ENCODE measurements at places on chromosomes 2 and 18.

GRCh38 chr2:179991344-179991743, 15.8 kb downstream of the CWC22 start:
- no peak for DNase-seq

GRCh38 chr2:145495590-145495989, 975.7 kb upstream of the ZEB2 start:
- no peak for DNase-seq

DNA sequence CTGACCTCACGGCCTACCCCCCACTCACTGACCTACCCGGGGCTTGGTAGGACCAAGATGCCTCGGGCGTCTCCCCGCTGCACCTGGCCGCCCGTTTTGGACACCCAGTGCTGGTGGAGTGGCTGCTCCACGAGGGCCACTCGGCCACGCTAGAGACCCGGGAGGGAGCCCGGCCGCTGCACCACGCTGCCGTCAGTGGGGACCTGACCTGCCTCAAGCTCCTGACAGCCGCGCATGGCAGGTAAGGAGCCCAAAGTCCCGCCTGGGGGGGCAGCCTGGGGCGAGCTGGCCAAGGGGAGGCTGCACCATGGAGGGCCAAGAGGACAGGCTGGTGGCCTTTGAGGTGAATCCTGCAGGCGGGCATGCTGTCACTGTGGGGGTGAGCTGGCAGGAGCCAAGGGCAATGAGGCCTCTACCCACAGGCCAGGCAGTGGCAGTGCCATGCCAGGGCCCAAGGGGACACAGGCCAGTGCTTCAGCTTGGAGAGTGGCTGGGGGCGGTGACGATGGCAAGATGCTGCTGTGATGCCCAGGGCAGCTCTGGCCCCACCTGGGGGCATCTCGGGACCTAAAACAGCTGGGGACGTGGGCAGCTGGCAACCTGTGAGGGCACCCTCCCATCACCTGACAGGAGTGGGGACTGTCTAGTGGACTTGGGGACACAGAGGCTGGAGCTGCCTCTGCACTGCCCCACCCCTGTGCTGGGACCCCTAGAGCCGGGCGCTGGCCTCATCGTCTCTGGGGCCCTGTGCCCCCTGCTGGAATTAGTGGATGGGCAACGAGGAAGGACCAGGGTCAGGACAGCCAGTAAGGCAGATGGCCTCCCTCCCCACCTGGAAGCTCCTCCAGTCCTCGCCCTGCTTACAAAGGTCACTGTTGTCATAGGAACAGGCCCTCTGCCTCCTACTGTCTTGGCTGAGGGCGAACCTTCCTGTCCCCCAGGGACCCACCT, 2.0 kb downstream of the ESPNL start:
- no peak for DNase-seq

- DNase-seq: peak; percentile 73
These were observed 111.6 kb upstream of the NABP1 start for GRCh38 chr2:191566344-191566743.

- DNase-seq: peak; percentile 32
These were observed 38.9 kb downstream of the CNGA3 start for GRCh38 chr2:98385050-98385699.

GRCh38 chr2:187313831-187314230, 134.2 kb downstream of the CALCRL start:
- no peak for DNase-seq

DNA sequence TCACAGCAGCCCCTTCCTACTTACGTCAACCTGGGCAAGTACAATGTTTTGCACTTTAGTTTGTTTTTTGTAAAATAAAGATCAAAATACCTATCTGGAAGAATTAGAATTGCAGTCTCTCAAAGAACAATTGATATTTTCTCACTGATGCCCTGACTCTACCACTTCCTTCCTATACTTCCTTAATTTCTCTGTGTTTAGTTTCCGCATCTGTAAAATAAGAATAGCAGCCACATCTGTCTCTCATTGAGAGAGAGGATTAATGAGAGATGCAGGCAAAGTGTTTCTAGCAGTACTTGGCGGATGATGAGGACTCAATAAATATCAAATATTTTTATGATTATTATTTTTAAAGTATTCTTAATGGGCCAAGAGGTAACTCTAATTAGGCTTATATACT, 122.6 kb upstream of the PIEZO2 start:
- DNase-seq: no peak

DNA sequence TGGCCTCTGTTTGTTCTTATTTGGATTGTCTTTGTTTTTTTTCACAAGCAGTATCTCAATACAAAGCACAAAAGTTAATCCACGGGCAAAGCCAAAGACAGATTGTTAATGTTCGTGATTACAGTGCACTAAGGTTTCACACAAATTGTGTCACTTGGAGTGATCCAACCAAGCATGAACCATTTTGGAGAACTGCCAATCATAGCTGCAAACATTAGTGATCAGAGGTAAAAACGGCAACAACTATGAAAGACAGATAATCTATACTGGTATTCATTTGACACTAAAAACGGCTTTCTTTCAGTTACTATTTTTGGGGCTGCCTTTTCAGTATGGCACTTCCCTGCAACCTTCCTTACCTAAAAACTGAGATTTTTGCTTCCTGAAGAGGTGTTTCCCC, 213.1 kb upstream of the GULP1 start:
- DNase-seq: no peak

DNA sequence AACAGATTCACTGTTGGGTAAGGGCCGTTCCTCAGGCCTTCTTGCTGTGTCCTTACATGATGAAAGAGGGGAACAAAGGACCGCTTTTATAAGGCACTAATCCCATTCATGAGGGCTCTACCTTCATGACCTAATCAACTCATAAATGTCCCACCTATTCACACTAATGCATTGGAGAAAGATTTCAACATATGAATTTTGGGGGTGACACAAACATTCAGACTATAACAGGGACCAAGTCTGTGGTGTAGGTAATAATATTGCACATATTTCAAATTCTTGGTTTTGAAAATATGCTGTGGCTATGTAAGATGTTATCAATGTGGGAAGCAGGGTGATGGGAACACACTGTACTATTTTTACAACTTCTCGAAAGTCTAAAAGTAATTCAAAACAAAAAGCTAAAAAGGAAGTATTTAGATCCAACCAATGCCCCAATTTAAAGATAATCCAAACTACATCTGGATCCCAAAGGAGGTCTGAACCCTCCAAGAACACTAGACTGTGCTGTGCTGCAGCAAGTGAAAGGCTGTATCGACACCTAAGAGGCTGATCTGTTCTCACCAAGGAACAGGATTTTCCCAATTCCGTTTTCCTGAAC, 82.4 kb upstream of the TGIF1 start:
- no peak for DNase-seq

DNA sequence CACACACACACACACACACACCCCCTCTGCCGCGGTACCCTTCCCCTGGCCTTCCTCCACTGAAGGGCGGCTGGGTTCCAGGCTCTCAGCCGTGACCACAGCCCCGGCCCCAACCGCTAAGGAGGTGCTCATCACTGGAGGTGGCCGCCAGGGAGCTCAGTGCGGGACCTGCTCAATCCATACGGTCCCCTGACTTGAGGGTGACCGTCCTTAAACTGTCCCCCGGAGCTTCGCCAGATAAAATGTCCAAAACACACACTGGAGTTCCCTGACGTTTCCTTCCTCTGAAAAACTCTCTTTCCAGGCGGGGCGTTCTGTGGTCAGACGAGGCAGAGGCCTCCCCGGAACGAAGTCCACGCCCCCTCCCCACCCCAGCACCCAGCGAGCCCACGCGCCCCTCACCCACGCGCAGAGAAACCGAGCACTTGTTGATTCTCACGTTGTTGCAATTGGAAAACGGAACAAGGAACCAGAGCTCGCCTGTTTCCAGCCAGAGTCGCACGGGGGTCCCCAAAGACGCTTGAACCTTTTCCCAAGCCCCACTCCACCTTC, 1.4 kb downstream of the MBP start:
- no peak for DNase-seq

DNA sequence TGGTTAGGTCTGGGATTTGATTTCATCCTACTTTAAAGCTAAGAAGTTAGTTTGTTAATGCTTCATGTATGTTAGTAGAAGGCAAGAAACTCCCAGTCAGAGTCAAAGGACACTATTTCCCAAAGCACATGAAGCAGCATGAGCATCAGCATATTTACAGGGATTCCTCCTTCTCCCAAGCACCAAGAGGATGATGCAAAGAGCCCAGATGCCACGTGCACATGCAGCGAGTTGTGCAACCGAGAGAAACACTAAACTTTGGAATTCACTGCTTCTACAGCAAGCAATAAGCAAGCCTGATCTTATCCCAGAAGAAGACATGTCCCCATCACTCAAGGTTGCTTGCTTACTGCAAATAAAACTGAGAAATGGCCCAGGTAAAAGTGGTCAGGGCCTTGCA, 32.5 kb downstream of the CPO start:
- DNase-seq: no peak

GRCh38 chr2:196291873-196292800, 120.8 kb upstream of the STK17B start:
- no peak for DNase-seq

DNA sequence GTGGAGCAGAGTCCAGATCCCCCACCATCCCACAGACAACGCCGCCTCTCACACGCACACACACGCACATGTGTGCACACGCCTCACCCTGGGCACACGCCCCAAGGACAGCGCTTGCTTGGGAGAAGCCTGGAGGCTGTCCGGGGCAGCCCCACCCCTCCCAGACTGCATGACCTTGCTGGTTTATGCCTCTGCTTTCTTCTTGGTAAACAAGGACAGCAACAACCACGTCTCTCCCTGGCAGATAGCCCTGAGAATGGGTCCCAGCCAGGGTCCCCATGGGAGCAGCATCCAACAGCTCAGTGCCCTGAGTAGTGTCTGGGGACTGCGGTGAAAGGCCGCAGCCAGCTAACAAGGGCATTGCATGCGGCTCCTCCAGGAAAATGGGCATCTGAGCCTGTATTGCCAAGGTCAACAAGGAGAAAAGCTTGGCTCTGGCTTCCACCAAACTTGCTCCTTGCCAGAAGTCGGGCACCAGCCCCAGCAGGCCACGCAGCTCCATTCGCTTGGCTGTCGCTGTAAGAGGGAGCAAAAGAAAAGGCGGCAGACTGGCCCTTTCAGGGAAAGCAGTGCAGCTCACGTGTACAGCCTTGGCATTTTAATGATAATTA, 234.6 kb downstream of the EIPR1 start:
- no peak for DNase-seq

- DNase-seq: no peak
These were observed 57.0 kb upstream of the ACYP2 start for GRCh38 chr2:54058449-54058848.

GRCh38 chr18:78305789-78306188, 673.8 kb upstream of the SALL3 start:
- DNase-seq: no peak

- DNase-seq: no peak
These were observed 33.3 kb downstream of the CFLAR start for GRCh38 chr2:201149064-201149820.

DNA sequence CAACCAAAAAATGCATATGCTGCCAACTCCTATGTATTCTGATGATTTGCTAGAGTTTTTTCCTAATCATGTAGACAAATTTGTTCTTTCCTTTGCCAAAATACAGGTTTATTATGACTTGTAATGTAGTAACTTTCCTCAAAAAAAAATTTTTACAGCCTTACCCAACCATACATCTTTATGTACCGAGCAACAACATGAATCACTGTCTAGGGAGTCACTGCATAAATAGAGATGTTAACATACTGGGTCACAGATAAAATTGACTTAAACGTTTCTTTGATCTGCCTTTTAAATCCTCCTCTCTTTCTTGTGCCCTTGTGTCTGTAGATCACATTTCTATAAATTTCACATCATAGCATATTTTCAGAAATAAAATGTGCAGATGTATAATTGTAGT, 143.6 kb downstream of the MBD2 start:
- no peak for DNase-seq

GRCh38 chr2:170218456-170218855, 40.5 kb downstream of the MYO3B start:
- DNase-seq: no peak
